Effector CD8-positive, alpha-beta T cell (primary cell): ENCODE measurements at places on chromosomes 7 and 10.
A peak's percentile ranks its signal among the peaks of the same experiment; 100 is the strongest.

DNA sequence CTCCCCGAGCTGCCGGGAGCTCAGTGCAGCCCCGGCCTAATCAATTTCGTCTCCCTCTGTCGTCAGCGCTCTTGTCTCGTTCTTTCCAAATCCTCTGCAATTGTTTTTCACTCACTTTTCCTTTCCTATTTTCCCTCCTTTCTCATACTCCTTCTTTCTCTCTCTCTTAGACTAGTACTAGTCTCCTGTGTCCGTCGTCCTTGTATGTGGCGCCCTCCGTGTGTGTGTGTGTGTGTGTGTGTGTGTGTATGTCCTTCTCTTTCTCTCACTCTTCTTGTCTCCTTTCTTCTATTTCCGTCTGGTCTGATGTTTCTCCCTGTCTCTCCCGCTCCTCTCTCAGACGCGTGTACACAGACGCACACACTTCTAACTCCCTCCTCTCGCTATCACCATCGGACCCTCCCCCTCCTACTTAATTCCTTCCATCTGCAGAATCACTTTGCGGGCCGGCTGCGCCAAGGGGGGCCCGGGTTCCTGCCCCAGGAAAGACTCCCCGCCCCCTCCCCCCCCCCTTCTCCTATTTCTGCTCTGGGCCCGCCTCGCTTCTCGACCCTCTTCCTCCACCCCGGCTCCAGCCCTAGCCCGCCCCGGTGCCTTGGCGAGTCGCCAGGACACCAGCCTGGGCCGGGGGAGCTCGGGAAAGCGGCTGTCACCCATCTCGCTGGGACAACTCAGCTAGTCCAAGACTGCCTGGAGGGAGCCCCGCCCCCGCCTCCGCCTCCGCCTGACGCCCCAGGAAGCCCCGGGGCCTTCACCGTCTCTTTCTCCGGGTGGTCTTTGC lies 743 bp upstream of the ZCCHC24 start:
- peak; percentile 28 for DNase-seq

DNA sequence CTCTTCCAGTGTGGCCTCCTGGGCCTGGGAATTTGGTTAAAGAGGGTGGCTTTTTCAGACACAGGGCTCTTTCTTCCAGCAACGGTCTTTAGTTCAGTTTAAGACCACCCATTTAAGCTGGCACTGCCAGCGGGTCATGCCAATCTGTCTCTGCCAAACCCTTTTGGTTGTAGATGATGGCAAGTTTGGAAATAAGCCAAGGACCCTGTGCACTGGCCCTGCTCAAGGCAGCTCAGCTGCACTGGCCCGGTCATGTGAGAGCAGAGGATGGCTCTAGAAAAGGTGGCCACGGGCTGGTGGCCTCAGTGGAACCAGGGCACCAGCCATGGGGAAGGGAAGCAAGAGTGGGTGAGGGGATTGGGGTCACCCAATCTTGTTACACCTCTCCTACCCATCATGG lies 294.1 kb downstream of the GLRX3 start:
- no peak for DNase-seq

DNA sequence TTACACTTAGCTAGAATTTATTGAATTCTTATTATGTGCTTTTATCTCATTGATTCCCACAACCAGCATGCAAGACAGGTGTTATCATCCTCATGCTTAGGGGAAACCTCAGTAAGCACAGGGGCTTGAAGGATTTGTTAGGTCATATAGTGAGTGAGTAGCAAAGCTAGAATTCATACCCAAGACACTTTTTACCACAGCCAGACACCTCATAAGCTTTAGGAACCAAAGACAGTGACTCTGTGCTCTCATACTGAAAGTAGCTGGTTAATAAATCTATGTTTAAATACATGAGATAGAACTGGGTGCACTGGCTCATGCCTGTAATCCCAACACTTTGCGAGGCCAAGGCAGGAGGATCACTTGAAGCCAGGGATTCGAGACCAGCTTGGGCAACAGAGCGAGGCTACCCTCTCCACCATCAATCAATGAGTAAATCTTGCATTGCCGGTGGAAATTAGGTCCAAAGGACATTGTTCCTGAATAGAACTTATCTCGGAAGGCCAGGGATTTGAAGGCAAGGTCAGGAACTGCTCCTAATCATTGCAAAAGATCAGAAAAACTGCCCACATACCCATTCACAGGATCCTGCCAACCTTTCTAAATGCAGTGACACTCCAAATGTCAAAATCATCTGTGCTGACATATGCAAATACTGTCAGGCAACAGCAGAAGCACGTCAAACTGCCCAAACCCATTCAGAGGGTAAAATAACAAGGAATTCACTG lies 523.5 kb downstream of the PARD3 start:
- DNase-seq = no peak

DNA sequence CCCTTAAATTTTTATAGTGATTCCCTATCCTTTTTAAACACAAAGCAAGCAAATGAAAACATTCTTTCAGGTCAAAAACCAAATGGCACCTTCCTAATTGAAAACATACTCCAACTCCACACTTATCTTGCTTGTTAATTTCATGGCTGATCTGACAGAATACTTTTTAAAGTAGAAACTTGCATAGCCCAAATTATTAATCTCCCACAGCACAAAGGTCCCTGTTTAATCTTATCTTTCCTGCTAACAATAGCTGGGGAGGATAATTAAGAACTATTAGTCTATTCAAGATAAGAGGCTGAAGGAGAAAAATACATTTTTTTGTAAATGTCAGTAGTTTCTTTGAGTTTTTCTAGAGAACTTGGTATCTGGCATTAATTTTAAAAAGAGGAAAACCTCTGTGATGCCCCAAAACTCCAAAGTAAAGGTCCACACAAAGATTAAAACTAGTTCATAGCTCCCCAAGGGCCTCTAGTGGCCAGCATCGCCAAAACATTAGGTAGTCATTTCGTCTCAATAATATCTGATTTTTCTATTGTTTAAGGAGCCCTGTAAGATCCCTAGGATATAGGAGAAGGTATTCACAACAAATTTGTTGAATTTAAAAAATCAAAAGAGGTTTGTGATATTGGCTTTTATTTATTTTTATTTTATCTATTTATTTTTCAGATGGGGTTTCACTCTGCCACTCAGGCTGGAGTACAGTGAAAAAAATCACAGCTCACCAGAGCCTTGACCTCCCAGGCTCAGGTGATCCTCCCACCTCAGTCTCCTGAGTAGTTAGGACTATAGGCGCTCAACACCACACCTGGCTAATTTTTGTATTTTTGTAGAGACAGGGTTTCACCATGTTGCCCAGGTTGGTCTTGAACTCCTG lies 14.7 kb downstream of the CDNF start:
- peak; percentile 2 for DNase-seq

GRCh38 chr7:92739091-92739490 lies 97.3 kb downstream of the CDK6 start:
- no peak for DNase-seq

GRCh38 chr7:138072726-138073125 lies 3.5 kb upstream of the AKR1D1 start:
- no peak for DNase-seq

DNA sequence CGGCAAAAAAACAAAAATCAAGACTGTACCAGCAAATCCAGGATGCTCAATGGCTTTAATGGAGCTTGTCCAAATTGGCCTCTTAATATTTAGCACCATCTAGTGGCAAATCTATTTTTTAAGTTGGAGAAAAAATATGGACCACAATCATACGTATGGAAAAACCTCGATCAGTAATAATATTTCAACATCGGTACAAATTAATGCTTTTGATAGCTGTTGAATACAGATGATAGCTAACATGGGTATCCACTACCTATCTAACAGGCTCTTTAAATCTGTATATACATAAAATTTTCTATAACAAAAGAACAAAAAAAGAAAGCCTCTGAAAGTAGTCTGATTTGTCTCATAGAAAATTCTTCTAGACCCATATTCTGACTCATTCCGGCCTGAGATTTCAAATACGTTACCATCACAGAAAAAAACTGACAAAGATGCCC lies 29.2 kb downstream of the COA1 start:
- no peak for DNase-seq

DNA sequence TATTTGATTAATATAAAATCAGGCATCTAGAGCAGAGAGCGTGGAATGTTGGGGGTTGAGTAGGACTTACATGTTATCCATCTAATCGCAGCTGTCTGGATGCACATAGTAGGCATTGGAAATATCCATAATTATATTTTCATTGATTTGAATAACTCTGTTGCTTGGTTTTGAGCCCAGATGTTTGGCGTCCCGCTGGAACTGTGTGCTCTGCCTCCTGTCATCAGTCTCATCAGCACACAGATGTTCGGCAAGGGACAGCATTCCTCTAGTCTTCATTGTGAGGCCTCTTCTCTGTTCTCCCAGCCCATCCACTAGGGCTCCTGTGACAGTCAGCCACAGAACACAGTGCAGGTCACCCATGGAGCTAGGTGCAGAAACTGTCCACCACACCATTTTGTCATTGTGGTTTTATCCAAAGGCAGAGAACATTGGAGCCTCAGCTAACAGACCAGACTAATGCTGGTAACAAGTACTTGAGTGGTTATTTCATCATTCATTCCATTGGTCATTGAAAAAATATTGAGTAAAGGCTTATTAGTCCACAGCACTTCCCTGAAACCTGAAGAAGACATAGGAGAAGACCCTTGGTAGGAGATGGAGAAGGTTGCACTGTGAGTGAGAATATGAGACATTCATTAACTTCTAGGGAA lies 927.4 kb downstream of the LRMDA start:
- DNase-seq = no peak

DNA sequence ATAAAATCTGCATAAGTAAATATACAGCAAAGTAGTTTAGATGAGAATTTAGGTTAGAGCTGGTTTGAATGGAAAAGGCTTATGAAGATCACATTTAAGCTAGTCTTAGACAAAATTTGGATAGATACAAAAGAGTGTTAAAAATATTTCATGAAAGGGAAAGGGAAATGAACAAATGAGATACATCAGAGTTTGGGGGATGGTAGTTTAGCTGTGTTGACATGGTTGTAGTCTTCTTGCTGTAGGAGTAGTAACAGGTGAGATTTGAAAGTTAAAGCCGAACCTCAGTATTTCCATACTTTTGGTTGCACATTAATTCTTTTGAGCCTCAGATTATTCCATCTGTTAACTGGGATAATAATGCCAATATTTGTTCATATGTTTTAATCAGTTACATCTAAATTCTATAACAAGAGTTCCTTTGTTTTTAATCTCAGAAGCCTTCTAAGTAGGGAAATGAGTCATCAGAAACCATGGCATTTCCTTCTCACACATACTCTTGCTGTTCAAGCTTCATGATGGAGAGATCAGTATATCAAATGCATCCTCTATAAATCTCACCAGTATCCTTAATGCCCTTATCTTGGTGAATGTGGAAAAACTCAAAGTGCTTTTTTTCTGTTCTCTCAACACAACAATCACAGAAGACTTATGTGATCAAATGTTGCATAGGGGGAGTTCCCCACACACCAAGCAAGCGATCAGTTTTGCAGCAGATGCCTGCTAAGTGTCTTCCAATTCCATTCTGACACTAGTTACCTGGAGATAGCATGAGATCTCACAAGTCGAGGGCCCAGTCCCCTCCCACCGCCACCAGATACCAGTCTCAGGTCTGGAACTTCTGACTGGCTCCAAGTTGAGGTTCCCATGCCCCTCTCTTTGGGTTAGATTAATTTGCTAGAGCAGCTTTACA lies 84.7 kb downstream of the MAPK8 start:
- DNase-seq = no peak
